ENCODE measurements at places on chromosomes 3 and 15. TPM values are rescaled to one million over a fixed set of nuclear protein-coding genes. Genes with fewer than 3 reads are reported as not detected.

The ECE2 gene
- total RNA-seq: not detected

- no peak for DNase-seq
- no peaks in the 10 kb centered on the region for H3K27me3 ChIP-seq
- H3K4me1 ChIP-seq: peaks cover 6% of the 10 kb centered on the region
- H3K27ac ChIP-seq: no peak overlapping the region
- no peak overlapping the region for H3K4me3 ChIP-seq
Observed at GRCh38 chr15:60076582-60077276, 72.6 kb downstream of the FOXB1 start.

DNA sequence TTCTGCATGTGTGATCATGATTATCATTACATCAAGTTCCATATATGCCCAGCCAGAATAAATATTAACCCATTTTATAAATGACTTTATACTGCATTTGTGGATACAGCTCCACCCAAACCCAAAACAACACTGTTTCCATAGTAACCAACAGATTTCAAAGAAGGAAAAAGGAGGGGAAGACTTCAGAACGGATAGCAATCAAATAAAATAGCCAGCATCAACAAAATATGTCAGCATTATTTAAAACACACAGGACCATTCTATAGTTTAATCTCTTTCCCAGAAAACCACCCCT, 114.4 kb downstream of the FOXP1 start:
- no peaks in the 10 kb centered on the region for H3K36me3 ChIP-seq
- no peaks in the 10 kb centered on the region for H3K27me3 ChIP-seq
- no peak for DNase-seq
- H3K27ac ChIP-seq: no peak overlapping the region
- no peak overlapping the region for H3K4me3 ChIP-seq
- H3K4me1 ChIP-seq: peaks cover 7% of the 10 kb centered on the region

DNA sequence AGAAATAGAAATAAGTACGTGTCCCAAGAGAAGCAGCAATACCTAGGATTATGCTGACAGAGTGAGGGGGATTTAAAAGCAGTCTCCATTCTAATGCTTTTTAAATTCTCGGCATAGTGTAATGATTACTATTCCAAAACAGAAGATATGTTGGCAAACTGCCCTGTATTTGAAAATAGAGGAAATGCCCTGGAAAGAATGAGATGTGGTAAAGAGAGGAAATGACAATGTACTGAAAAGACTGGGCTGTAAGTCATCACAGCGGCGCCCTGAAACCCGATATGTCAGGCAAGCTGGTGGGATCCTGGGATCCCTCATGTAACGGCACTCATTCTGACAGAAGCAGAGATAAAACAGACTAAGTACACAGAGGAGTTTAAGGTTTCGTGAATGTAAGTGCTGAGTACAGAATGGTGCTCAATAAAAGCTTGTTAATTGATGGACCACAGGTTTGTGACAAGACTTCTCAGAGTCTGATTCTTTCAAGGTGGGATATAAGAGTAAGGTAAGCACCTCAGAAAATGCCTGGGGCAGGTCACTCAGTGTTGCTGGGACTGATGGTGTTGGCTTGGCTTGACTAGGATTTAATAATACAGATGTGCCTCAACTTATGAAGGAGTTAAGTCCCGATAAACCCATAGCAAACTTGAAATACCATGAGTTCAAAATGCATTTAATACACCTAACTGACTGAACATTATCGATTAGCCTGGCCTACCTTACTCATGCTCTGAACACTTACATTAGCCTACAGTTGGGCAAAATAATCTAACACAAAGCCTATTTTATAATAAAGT, 91.4 kb downstream of the NFKBIZ start:
- peaks cover 7% of the 10 kb centered on the region for H3K4me1 ChIP-seq
- H3K27me3 ChIP-seq: no peaks in the 10 kb centered on the region
- no peak overlapping the region for H3K27ac ChIP-seq
- no peak overlapping the region for H3K4me3 ChIP-seq
- no peak for DNase-seq

GRCh38 chr3:108406063-108406660, 104.2 kb downstream of the MYH15 start:
- no peak for DNase-seq
- H3K4me1 ChIP-seq: peaks cover 14% of the 10 kb centered on the region
- H3K36me3 ChIP-seq: no peaks in the 10 kb centered on the region
- no peaks in the 10 kb centered on the region for H3K27me3 ChIP-seq
- H3K4me3 ChIP-seq: no peak overlapping the region

- no peak for DNase-seq
- H3K27me3 ChIP-seq: no peaks in the 10 kb centered on the region
- peaks cover 37% of the 10 kb centered on the region for H3K4me1 ChIP-seq
- H3K4me3 ChIP-seq: no peak overlapping the region
- H3K36me3 ChIP-seq: no peaks in the 10 kb centered on the region
- peak overlapping the region; percentile 81 for H3K27ac ChIP-seq
Observed at GRCh38 chr3:53274938-53275605, 19.2 kb upstream of the TKT start.

The MEF2A gene
- total RNA-seq: 55.3 TPM

DNA sequence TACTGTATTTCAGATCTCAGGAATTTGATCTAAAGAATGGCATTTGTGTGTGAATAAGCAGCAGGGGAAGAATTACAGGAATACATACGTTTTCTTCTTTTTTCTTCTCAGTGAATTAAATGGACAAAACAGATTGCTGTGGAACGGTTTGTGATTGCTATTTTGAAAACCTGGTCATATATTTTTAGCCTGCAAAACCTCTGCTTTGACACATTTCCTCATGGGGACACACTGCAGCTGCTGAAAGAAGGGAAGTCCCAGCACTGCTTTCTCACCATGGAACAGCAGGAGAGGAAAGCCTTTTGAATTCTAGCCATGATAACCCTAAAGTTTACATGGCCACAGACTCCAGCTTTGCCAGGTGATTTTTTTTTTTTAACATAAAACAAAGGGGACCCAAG, 315.0 kb downstream of the OXSM start:
- H3K4me3 ChIP-seq: no peak overlapping the region
- no peak for DNase-seq
- H3K27me3 ChIP-seq: no peaks in the 10 kb centered on the region

DNA sequence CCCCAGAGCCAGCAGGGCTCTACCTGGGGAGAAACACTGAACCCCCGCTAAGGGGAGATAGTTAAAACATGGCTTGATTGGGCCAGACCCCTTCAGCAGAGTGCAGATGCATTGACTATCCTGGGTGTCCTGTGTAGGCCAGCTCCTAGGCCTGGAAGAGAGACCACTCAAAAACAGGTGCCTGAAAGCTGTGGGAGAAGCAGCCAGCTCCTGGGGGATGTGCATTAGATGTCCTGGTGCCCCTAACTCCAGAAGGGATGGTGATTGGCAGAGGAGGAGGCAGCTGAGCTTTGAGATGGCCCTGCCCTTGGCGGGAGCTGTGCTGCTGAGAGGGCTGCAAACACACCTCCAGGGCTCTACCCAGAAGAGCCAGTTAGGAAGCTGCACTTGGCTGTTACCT, 89.3 kb upstream of the PLXNA1 start:
- no peak for DNase-seq
- H3K27me3 ChIP-seq: no peaks in the 10 kb centered on the region
- no peaks in the 10 kb centered on the region for H3K4me1 ChIP-seq
- no peak overlapping the region for H3K4me3 ChIP-seq
- no peak overlapping the region for H3K27ac ChIP-seq

DNA sequence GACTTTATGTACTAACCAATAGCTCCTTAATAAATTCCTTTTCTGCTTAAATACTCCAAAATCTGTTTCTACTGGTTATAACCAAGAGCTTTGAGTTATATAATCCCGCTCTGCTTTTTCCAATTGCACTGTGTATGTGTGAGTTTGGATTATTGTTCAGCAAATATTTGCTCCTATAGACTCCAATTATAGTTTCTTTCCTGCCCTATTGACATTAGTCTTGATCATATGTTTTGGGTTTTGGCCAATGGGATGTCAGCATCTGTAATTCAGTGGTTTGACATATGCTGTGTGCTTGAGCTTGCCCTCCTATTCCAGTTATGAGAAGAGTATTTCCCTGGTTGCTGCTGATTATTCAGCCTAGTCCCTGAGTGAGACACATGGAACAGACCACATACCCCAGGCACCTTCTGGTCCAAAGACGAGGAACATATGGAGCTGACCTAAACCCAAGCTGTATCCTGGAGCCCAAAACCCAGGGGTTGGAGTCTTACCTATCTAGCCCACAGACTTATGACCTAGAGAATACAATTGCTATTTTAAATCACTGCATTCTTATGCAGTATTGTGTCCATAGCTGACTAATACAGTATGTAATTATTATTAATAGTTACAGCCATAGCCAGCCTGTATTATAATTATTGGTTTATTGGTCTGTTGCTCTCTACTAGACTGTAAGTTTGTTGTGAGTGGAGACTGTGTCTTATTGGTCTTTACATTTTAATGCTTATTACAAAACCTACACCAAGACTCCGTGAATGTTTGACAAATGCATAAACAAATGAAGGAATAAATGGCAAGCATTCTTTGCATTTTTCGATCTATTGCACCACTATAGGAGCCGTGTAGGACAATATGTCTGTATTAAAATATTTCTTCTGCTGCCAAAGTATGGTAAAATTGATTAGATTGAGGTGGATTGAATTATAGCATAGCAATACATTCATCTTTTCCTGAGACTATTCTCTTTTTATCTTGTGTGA, 11.7 kb upstream of the ZNF280D start:
- H3K4me1 ChIP-seq: no peaks in the 10 kb centered on the region
- H3K4me3 ChIP-seq: no peak overlapping the region
- no peak overlapping the region for H3K27ac ChIP-seq
- DNase-seq: no peak

GRCh38 chr3:48881006-48881405, 17.7 kb downstream of the SLC25A20 start:
- H3K36me3 ChIP-seq: no peaks in the 10 kb centered on the region
- H3K27me3 ChIP-seq: no peaks in the 10 kb centered on the region
- H3K27ac ChIP-seq: no peak overlapping the region
- H3K4me3 ChIP-seq: no peak overlapping the region
- no peaks in the 10 kb centered on the region for H3K4me1 ChIP-seq
- no peak for DNase-seq

The CCR2 gene
- 2.0 TPM for total RNA-seq

The AQR gene
- total RNA-seq: 27.9 TPM

The ACOX2 gene
- total RNA-seq: 62.2 TPM

GRCh38 chr3:163508206-163508605, 1570.1 kb downstream of the SI start:
- H3K27me3 ChIP-seq: no peaks in the 10 kb centered on the region
- H3K4me3 ChIP-seq: no peak overlapping the region
- H3K36me3 ChIP-seq: no peaks in the 10 kb centered on the region
- H3K27ac ChIP-seq: no peak overlapping the region
- no peaks in the 10 kb centered on the region for H3K4me1 ChIP-seq

The NANOGP8 gene
- 2.0 TPM for total RNA-seq

DNA sequence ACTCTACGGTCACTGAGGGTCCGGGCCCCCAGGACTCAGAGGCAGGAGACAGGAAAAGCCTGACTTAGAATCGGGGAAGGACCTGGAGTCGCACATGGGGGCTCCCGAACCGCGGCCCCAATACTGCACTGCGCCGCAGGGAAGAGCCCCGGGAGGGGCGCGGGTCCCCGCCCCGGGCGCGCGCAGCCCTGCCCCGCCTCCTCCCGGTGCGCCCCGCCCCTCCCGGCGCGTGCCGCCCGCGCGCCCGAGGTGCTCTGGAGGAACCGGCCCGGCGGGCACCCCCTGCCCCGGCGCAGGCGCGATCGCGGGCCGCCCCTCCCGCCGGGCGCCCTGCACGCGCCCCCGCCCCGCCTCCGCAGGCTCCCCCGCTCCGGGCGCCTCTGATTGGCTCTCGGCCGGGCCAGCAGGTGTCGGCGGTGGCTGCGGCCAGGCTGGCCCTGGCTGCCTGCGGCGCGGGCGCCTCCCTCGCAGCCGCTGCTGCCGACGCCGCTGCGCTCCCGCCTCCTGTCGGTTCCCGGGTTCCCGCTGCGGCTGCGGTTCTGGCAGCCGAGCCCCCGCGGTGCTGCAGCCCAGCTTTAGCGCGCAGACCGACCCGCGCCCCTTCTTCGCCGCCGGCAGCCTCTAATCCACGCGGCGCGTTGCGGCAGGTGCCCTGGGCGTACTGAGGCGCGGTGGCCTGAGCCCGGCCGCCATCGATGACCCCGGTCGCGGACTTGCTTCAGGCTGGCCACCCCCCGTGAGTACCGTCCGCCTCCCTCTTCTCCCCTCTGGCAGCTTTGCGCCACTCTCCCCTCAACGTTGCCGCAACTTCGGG, at the start of gene MYRIP:
Gene MYRIP (plus strand): TSS at position 429 of the 814 bp plus-strand sequence. CDS start 91,208 bp downstream, outside the sequence.
- no peak within 1 kb of the TSS for H3K27ac ChIP-seq
- H3K4me1 ChIP-seq: no peaks in the 10 kb centered on the region
- no peaks in the 10 kb centered on the region for H3K27me3 ChIP-seq
- no peaks in the 10 kb centered on the region for H3K36me3 ChIP-seq

- H3K4me3 ChIP-seq: no peak overlapping the region
- H3K36me3 ChIP-seq: no peaks in the 10 kb centered on the region
Observed at GRCh38 chr15:53000409-53000808, 210.3 kb upstream of the ONECUT1 start.

DNA sequence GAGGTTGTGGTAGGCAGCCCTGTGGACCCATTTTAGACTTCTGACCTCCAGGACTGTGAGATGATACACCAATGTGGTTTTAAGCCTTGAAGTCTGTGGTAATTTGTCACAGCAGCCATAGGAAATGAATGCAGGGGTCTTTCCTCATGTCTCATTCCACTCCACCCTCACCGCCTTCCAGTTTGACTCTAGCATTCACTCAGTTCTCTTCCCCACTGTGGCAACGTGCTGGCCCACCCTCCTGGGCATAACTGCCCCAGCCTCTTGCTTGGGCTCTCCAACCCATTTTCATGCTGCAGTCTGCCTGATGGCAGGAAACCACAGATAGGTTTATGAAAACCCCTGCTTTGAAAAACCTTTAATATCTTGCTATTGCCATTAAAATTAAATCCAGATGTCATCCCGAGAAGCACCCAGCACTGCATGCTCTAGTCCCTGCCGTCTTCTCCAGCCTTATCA, 7.3 kb upstream of the TRNT1 start:
- no peak for DNase-seq
- no peaks in the 10 kb centered on the region for H3K4me1 ChIP-seq
- no peaks in the 10 kb centered on the region for H3K27me3 ChIP-seq
- H3K27ac ChIP-seq: no peak overlapping the region

The MYO5A gene
- total RNA-seq: 26.8 TPM

The RASL12 gene
- total RNA-seq: 12.5 TPM

DNA sequence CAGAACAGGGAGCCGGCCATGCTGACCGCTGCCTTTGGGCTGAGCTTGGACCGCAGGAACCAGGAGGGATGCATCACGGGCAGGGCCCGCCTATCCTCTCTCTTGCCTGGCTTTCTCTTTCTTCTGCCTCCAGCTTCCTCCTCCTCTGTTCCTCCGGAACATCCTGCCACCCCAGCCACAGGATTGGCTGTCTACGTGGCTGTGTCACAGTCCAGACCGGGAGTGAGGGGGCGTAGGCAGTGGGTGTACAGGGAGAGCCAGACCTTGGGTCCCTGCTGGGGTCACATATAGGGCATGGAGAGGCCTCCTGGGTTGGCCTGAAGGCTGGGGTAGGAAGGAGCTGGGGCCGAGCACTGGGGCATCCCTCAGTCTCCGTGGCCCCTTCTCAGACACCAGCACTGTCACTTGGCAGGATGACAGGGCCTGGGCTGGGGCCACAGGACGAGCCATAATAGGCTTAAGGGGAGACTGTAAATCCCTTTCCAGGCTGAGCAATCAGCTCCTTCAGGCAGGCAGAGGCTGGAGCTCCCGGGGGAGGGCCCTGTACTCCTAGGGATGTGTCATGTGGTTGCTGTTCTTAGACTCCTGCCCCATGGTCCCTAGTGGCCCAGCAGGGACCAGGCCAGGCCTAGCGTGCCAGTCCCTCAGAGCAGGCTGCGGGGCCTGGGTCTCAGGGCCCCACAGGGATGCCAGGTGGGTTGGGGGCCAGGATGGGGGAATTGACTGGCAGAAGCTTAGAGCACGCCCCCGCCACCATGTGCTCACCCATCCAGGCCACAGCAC, 25.4 kb downstream of the LINGO1 start:
- H3K27me3 ChIP-seq: no peaks in the 10 kb centered on the region
- no peak for DNase-seq
- H3K4me1 ChIP-seq: no peaks in the 10 kb centered on the region
- no peak overlapping the region for H3K4me3 ChIP-seq
- H3K36me3 ChIP-seq: no peaks in the 10 kb centered on the region
- H3K27ac ChIP-seq: no peak overlapping the region

All from thyroid gland (tissue), 4 donors.